CD8-positive, alpha-beta memory T cell (primary cell): ENCODE measurements at places on chromosomes 2 and 18. TPM values are rescaled to one million over a fixed set of nuclear protein-coding genes. Genes with fewer than 3 reads are reported as not detected.

GRCh38 chr2:191190435-191190834 lies 39.6 kb upstream of the STAT4 start:
- DNase-seq = no peak

GRCh38 chr2:67240507-67240906 lies 156.6 kb upstream of the ETAA1 start:
- no peak for DNase-seq

The SERPINB11 gene
- not detected for total RNA-seq

DNA sequence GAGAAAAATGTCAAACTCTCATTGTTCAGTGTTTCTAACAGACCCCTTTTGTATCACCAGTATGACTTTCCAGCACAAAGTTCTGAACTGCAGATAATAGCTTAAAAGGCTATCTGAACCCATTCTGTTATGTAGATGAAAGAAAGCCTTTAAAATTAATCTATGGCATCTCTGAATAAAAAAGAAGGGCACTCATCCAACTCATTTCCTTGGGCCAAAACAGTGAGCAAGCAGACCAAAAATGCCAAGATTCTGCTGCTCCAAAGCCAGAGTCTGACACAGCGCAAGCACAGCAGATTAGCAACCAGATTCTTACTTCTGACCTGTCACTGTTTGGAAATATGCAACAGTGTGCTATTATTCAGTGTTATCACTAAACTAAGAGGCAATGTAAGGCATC lies 22.6 kb upstream of the ITGA6 start:
- DNase-seq = no peak

GRCh38 chr2:211737282-211737681 lies 801.3 kb downstream of the ERBB4 start:
- DNase-seq = no peak

The RFTN2 gene
- total RNA-seq = not detected

DNA sequence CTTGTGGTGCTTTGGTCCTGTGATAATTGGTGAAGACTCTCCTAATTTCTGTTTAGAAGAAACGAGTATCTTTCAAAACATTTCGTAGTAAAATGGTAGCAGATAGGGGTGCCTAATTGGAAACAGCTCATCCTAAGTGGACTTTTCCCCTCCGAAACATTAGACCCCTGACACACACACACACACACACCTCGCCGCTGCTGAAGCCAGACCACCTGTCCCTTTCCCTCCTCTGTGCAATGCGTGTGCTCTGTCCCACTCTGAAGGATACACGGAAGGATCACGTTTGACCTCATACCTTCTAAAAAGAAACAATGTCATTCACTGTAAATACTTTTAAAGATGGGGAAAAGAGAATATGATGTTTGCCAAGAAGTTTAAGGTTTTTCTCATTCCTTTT lies 36.2 kb upstream of the TMEM87B start:
- DNase-seq = no peak

- DNase-seq = no peak
Observed at GRCh38 chr2:148578493-148578884, 66.1 kb upstream of the EPC2 start.

- no peak for DNase-seq
Observed at GRCh38 chr2:223930103-223930976, 14.8 kb downstream of the WDFY1 start.

The CKAP2L gene
- total RNA-seq = 19.1 TPM
